ENCODE measurements at places on chromosomes 4 and X.

DNA sequence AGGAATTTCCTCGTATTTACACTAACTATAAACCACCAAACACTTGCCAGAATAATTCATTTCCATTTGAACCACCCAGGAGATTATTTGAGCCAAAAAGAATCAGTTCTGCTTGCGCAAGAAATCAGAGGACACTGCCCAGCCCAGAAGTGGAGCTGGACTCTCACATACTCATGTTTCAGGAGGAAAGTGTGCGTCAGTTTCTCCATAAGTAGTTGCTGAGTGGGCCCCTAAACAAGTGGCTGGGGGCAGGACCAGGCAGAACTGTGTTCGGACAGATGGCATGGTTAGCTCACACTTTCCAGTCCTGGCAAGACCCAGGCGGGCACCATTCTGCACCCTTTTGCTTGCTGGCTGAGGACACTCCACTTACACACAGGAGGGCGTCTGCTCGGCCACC, 38.8 kb downstream of the BTC start:
- DNase-seq: no peak

GRCh38 chrX:12984603-12985319, 9.9 kb downstream of the TMSB4X start:
- DNase-seq: no peak

DNA sequence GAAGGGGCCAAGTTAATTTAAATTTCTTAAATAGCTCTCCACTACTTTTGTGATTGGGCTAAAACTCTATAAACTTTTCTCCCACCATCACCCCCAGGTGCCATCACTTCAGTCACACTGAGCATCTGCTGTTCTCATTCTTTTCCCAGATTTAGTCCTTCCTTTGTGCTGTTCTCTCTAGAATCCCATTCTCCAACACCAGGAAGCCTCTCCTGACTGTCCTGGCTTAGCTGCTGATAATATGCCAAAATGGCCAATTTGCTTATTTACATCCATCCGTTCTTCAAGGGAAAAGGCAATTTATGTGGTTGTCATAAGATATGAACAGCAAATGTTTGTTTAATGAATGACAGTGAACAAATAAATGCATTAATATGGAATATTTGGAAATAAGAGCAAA, 44.1 kb downstream of the FGFBP1 start:
- DNase-seq: no peak

DNA sequence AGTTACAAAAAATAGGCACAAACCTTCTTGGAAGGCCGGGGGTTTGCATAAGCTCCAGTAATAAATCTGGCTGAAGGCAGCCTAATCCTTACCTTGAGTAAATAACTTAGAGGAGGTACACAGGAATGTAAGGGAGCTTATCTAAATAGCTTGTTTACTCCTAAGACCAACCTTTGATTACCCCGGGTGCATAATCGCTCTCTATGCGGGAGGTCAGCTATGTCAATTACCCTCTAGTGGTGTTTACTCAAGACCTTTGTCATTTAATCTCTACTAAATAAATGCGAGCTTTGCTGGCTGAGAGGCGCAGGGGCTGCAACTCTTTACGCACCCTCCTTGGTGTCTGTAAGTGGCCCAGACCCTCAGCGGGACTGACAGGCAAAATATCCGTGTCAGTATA, 50.2 kb upstream of the MAP9 start:
- DNase-seq: no peak

- no peak for DNase-seq
These were observed 165.0 kb upstream of the GEMIN8 start for GRCh38 chrX:14194711-14195110.

DNA sequence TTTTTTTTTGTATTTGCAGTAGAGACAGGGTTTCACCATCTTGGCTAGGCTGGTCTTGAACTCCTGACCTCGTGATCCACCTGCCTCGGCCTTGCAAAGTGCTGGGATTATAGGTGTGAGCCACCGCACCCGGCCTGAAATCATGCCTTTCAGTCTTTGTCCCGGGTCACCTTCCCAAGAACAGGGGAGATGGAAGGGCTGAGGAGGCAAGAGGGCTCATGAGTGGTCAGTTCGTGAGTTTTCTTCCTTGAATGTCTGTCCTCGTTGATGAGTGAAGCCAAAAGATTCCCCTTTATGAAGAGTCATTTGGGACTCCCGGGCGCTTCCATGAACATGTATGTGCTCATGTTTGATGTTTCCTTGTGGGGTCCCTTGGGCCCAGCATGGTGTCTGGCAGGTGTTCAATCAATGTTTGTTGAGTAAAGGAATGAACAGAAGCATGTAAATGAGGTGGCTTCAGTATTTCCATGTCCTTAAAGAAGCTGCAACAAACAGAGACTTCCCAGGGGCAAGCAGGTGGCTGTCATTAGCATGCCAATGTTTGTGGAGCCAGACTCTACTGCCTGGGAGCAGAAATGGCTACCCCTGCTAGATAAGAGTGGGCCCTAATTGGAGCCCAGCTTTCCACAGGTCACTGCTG, 3.4 kb upstream of the SEPTIN6 start:
- no peak for DNase-seq

- no peak for DNase-seq
These were observed 623.1 kb upstream of the CPEB2 start for GRCh38 chr4:14379183-14379582.

- no peak for DNase-seq
These were observed 152.2 kb downstream of the ASMT start for GRCh38 chrX:1767026-1767425.

GRCh38 chr4:171235521-171235920, 577.7 kb upstream of the GALNTL6 start:
- no peak for DNase-seq

DNA sequence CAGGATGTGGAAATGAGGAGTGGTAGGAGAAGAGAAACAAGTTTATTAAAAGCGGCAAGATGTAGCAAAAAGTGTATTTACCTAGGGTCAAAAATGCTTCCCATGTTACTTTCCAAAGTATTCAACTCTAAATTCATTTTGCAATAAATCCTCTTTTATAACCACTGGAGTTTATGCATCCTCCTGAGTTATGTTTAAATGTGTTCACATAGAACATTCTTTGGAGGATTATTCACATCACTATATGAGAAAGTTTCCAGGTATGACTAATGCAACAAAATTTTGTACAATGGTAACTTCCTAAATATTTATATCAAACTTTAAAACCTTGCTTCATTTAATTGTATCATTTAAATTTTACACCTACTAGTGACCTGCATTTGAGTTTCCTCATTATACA, 870.6 kb upstream of the SLIT2 start:
- DNase-seq: peak; percentile 71

- no peak for DNase-seq
These were observed 13.1 kb upstream of the PARM1 start for GRCh38 chr4:74919783-74920182.

GRCh38 chr4:53489279-53489889, 101.9 kb downstream of the LNX1 start:
- peak; percentile 35 for DNase-seq

- DNase-seq: peak; percentile 64
These were observed 101.2 kb downstream of the ZNF674 start for GRCh38 chrX:46444011-46444410.

GRCh38 chrX:103417933-103418332, 41.6 kb downstream of the BEX3 start:
- no peak for DNase-seq

All from HS-5 (cell line).